Activated naive CD4-positive, alpha-beta T cell treated with Interleukin-2 at 50 U/mL for 16 hours (primary cell): ENCODE measurements at places on chromosomes 6 and 20.

DNA sequence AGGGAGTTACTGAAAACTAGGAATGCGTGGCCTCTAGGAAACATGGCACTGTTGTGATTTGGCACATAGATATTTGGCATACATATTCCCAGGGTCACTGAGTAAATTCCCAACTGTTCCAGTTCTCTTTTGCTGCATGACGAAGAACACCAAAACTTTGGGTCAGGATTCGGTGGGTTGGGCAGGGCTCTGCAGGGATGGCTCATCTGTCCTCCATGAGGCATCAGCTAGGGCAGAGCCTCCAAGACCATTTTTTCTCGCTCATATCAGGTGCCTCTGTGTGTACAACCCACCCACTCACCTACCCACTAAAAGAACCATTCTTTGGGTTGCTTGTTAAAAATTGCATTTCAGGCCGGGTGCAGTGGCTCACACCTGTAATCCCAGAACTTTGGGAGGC lies 57.1 kb downstream of the SSR1 start:
- DNase-seq: no peak

- no peak for DNase-seq
These were observed 151.3 kb downstream of the DLL1 start for GRCh38 chr6:170139531-170139930.

GRCh38 chr6:16336056-16336818 lies 97.8 kb downstream of the GMPR start:
- no peak for DNase-seq

GRCh38 chr20:44019638-44020335 lies 105.1 kb downstream of the TOX2 start:
- DNase-seq: peak; percentile 22
